Stimulated activated CD8-positive, alpha-beta memory T cell treated with anti-CD3 and anti-CD28 coated beads, Interleukin-12 subunit alpha, Interleukin-12 subunit beta, amount 100 ng/mL, for 4 hours (primary cell): ENCODE measurements at places on chromosomes 12 and 14.
A peak's percentile ranks its signal among the peaks of the same experiment; 100 is the strongest.

DNA sequence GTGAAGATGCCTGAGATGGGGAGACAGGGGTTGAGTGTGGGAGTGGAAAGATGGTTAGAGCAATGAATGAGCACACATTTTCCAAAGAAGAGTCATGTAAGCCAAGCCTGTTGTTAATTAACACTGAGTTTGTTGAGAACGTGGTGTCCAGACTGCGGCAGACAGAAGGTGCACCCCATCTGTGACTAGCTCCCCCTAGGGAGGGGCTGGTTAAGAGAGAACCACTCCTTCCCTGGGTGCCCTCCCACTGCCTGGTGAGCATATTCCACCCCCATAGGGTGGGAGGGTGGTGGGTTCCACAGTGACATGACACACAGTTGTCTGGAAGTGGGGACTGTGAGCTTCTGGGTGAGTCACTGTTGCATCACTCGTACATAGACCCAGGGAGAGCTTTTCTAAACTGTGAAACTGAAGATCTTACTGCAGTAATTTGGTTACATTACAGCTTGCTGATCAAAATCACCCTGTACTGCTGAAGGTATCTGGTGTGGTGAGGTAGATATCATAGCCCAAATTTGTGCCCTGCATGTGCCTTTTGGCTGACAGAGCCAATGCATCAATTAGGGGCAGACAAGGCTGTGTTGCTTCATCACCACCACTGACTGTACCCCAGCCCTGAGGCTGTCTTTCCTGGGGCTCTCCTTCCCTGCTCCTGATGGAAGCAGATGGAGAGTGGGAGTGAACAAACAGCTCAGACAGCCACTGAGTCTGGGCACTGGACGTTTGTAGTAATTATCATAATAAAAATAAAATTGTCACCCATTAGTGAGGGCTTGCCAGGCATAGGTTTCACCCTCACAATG is 150.9 kb downstream of the EMP1 start:
- no peak for DNase-seq

DNA sequence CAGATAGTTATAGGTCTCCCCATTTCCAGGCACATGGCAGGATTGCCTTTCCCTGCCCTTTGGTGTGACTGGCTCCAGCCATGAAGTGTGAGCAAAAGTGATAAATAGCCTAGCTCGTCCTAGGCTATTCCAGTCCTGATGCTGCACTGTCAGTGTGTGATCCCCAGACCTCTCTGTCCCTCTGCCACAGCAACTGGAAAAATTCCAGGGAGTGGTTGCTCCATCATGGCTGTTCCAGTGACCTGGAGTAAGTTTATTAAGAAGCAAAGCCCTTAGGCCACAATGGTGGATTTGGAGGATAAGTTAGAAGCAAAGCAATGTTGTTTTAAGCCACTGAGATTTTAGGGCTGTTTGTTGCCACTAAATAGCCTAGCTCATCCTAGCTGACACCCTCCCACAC is 9.8 kb upstream of the KRT83 start:
- DNase-seq, result no peak

DNA sequence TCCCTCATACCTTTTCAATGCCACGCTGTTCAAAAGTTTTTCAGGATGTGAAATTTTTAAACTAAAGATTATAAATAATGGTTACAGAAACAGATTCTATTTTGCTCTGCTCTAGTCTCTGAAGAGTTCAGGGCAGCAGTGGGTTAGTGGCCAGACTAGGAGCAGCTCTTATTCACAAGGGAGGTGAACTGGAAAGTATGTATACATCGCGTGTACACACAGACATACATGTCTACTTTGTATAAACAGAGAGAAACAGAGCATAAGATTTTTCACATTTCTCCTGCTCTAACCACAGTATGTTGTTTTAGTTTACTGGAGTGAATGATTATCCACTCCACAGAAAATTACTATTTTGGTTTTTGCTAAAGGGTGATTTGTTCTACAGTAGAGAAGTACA is 74.4 kb upstream of the CRY1 start:
- no peak for DNase-seq

GRCh38 chr12:107179871-107180270 is 86.5 kb upstream of the CRY1 start:
- DNase-seq, result no peak

- DNase-seq, result peak; percentile 71
Measured at GRCh38 chr14:69151458-69152180, 1.3 kb downstream of the DCAF5 start.

DNA sequence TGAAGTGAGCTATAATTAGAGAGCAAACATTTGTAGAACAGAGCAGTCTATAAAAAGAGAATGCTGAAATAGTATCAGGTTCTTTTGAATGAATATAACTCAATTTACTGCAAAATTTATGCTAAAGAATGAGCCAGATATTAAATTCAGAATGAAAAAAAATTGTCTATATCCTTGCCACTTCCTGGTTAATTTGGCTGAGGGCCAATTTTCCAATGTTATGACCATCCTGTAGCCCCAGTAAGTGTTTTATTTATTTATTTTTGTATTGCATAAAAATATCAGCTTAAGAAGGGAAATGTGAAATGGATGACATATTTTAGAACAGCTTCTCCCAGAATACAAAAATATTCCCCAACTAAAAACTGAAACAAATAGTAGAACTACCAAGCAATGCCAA is 263.4 kb downstream of the SOX5 start:
- no peak for DNase-seq

DNA sequence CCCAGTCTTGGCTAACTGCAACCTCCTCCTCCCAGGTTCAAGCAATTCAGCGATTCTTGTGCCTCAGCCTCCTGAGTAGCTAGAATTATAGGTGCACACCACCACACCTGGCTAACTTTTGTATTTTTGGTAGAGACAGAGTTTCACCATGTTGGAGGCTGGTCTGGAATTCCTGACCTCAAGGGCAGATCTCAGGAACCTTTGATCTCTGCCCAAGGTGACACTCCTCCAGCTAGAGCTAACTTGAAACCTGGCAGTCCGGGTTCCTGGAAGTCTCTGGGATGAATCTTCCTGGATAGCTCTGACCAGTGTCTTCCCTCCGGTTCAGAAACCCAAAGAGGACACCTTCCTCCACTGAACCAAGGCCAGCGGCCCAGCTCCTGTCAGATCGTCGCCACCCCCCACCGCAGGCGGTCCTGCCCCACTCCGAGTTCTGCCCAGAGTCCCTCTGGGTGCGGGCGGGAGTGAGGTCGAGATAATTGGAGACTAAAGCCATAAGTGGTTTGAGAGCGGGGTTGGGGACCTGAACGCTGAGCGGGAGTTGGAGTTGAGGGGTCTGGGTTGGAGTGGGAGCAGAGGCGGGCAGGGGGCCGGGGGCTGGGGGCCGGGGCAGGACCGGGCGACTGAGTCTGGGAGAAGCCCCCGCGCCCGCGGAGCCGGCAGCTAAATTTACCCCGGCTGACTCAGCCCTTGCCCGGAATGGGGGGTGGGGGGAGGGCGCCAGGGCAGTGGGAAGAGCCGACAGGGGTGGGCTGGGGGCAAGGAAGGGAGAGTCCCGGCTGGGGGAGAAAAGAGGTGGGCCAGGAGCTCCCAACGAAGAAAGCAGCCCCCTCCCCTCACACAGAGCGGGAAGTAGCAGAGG is 4.7 kb downstream of the DDN start:
- no peak for DNase-seq

DNA sequence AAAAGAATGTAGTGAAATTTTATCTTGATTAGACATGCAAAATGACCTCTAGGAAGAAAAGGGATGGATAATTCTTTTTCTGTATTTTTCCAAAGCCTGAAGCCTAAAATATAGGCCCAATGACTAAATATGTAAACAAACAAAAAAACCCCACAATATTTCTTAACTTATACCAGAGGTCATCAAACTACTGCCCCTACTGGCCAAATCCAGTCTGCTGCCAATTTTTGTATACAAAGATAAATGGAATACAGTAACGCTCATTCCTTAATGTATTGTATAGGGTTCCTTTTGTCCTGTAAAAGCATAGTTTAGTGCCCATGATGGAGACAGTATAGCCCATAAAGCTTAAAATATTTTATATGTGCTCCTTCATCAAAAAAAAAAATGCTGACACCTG is 145.7 kb upstream of the ALG10 start:
- no peak for DNase-seq

DNA sequence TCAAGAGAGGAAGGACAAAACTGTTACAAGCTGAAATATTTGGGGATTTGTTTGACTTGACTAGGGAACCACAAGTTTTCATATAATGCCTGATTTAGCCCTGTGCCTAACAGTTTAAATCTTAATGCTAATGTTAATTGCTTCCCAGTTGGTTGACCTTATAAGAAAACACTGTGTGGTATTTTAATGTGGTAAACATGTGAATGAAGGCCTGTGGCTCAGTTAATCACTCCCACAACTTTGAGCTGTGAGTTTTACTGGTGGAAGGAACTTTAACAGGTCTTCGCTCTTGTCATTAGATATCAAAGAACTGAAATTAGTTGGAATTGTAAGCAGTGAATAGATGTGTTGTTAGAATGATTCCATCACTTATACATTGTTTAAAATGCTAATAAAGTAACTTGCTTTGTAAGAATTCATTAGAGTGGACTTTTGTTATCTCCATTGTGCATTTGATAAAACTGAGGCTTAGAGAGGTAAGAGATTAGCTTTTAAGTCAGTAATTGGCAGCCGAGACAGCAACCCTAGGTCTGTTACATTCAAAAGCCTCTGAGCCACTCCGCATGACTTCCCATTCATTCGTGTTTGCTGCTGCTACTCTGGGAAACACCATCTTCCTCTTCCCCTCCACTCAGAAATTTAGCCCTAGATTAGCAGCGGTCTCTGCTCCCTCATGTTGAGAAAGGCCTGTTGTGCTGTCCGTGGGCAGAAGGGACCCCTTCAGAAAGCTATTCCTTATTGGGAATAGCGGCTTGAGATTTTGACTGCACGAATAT is 1.0 kb upstream of the TBK1 start:
- no peak for DNase-seq

DNA sequence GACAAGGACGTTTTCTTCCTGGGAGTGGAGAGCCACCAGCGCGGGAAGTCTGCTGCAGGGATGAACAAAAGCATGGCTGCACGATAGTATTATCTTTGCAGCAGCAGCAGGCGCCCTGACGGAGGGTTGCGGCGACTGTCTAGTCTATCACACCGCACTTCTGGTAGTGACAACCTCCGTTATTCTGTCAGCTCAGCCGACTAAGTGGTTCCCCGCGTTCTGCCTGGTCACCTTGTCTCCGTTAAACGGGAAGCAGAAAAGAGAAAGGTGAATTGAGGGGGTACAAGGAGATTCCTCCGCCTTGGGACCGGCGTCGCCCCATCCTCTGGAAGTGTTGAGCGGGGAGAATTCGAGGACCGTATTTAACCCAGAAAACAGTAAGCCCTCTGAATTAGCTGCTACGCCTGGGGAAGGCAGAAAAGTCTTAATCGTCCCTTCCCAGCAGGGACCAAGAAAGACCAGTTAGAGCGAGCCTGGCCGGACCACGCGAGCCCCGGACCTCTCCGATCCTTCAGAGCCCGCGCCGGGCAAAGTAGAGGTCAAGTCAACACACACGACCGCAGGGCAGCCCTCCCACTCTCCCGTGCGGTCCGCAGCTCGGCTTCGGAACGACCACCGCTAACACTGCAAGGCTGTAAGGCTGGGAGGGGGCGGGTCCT is 536 bp upstream of the DAAM1 start:
- DNase-seq, result peak; percentile 4

GRCh38 chr12:55818886-55819285 is 1.0 kb downstream of the ORMDL2 start:
- no peak for DNase-seq

- no peak for DNase-seq
Measured at GRCh38 chr12:27291862-27292261, 40.8 kb upstream of the BMAL2 start.
